Left kidney (tissue), 8 donors: ENCODE measurements at places on chromosomes 16 and 17.

DNA sequence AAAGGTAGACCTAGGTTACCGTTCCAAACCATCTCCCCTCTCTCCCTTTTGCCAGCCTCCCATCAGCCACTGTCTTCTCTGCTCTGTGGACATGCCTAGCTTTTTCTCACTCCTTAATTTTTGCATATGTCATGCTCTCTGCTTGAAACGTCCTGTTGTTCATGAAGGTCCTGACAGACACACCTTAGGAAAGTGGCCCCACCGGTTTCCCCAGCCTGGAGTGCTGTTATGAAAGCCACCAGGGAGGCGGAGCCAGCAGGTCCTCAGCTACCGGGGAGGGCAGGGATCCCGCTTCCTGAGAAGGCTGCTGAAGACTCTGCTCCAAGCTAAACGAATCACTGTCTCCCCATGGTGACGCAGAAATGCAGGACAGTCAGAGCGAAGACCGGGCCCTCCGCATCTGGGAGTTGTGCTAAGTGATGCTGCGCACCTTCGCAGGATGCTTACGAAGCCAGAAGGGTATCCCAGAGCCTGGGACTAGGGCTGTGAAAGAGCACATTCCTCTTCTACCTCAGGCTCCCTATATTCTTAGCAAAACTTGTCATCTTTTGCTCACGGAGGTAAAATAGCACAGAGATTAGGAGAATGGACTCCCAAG, 2.3 kb upstream of the SLC16A11 start:
- no peak for DNase-seq

DNA sequence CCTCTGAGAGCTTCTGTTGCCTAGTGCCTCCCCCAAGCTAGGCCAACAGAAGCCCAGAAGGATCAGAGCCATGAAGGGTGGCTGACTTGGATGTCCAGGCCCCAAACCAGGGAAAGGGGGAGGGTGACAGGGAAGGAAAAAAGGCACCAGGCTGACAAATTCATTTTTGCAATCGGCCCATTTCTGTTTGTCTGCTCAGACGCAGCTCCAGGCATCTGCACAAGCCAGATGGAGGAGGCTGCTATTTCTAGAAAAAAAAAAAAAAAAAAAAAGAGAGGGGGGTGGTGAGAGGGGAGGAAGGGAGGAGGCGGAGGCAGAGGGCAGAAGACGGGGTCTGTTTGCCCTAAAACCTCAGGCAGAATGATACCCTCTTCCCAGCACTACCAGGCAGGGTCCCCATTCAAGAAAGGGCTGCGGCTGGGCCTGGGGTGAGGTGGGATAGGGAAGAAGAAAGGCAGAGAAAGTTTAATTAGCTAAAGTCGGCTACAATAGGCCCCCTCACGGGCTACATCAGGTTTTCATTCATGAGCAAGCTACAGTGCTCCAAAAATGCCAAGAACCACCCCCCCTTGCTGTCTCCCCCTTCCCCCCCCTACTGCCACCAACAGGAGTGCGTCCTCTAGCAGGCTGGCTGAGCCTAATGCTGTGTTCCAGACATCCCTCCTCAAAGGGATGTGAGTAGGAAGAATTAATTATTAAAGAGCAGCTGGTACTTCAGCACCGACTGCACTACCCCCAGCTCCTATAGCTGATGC, 2.4 kb downstream of the HDAC5 start:
- no peak for DNase-seq

DNA sequence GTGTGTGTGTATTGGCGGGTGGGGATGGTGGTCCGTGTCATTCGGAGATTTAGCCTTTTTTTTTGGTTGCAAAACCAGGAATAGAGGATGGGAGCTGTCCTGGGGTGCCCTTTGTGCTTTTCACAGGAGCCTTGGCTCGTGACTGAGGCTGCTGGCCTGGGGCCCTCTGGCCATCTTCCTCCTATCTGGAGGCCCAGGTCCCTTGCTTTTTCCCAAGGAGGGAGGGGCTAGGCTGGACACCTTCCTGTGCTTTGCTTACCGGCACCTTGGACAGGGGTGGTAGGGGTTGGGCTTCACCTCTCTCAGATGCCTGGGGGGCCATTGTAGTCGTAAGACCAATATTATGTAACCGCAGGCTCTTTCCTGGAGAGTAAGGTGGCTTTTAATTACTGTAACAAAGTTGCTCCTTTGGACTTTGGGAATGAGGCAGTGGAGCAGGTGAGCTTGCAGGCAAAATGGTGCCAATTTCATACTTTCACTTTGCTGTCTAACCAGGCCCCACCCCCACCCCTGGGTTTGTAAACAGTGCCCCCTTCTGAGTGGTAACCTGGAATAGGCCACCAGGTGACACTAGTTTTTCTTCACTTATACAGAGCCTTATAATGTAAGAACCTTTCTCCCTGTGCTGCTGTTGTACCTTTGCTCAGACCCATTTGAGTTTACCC, 1.2 kb downstream of the DYNLL2 start:
- no peak for DNase-seq

GRCh38 chr16:10383626-10384025, 2.2 kb upstream of the ATF7IP2 start:
- DNase-seq = no peak

DNA sequence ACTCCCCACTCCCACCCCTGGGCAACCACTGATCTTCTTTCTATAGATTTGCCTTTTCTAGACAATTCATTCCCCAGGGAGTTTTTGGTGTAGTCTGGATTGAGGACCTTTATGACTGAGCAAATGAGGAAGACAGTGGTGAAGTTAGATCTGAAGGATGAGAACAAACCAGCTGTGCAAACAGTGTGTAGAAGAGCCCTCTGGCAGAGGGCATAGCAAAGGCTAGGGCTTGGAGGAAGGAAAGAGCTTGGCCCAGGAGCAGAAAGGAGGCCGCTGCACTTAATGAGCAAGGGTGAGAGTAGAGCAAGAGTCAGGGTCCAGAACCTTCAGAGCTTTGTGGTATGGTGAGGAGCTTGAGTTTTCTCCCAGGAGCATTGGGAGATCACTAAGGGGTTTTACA, 352.7 kb downstream of the CA10 start:
- no peak for DNase-seq

GRCh38 chr16:8768692-8769091, 28.7 kb downstream of the TMEM186 start:
- no peak for DNase-seq

DNA sequence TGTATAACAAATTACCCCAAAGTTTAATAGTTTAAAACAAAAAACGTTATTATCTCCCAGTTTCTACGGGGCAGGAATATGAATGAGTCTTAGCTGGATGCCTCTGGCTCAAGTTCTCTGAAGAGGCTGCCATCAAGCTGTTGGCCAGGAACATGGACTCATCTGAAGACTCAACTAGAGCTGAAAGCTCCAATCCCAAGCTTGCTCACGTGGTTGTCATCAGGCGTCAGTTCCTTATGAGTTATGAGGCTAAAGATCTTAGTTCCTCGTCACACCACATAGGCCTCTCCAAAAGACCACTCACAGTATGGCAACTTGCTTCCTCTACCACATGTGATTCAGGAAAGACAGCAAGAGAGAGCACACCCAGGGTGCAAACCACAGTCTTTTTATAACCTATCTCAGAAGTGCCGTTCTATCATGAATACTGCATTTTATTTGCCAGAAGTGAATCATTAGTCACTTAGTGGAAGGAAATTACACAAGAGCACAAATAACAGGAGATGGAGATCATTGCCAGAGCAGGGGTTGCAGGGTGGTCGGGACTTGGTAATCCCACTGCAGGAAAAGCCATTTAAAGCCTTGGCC, 48.7 kb upstream of the NLK start:
- no peak for DNase-seq

- DNase-seq = no peak
Observed at GRCh38 chr16:81539009-81539758, 94.6 kb downstream of the CMIP start.

GRCh38 chr16:53672461-53672860, 31.2 kb downstream of the RPGRIP1L start:
- no peak for DNase-seq

DNA sequence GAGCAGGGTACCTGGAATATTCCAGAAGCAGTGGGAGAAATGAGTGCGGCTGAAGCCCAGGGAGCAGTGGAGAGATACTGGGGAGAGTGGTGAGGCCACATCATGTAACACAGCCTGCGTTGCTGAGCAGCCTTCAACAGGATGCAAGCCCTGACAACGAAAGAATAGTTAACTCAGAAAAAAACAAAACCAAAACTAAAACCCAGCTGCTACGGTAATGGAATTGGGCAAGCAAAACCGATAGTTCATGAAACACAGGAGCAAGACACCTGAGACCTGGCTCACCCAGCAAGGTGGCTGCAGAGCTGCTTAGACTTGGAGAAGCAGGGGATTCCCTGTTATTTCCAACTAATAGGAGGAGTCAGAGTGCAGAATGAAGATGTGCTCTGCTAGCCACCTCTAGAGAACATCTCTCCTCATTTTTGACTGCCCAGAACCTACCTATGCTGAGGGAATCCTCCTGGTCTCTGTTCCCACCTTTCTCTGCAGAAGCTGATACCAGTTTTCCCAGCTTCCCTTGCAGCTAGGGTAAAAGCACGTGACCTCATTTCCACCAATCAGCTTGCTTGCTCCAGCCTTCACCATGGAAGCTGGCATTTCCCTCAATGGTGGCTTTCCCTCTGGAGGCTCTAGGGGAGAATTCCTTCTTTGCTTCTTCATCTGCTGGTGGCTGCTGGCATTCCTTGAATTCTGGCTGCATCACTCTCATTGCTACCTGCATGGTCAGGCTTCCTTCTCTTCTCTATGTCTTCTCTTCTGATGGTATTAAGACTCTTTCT, 59.4 kb upstream of the XYLT1 start:
- DNase-seq = no peak

DNA sequence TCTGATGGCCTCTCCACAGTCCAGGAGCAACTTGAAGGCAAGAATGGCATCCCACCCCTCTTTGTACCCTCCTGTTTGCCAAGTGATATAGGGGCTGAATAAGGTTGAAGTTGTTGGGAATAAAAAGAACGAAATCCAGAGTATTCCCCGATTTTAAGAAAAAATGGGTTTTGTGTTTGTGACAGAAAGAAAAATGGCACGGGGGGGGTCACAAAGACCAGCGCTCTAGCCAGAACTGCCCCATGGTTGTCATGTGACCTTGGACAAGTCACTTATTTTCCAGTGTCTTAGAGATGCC, 1.7 kb upstream of the HEXIM1 start:
- no peak for DNase-seq

DNA sequence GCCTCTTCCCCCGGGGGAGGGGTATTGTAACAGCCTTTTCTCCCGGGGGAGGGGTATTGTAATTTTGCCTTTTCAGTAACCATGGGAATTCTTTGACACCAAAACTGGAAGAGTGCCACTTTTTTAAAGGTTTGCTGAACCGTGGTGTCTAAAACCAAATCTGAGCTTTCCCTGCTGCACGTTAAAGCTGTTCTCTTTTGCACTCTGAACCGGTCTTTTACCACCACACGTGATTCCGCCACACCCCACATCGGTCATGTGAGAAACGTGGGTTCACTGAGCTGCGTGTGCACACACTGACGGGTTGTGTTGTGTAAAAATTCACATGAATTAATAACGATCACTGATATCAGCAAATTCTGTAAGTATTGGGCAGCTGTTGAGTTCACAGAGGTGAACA, 9.2 kb upstream of the ACSF3 start:
- DNase-seq = no peak

- DNase-seq = no peak
Observed at GRCh38 chr16:8686031-8686621, 11.7 kb downstream of the ABAT start.

- DNase-seq = no peak
Observed at GRCh38 chr16:75246504-75247205, 4.8 kb downstream of the BCAR1 start.

DNA sequence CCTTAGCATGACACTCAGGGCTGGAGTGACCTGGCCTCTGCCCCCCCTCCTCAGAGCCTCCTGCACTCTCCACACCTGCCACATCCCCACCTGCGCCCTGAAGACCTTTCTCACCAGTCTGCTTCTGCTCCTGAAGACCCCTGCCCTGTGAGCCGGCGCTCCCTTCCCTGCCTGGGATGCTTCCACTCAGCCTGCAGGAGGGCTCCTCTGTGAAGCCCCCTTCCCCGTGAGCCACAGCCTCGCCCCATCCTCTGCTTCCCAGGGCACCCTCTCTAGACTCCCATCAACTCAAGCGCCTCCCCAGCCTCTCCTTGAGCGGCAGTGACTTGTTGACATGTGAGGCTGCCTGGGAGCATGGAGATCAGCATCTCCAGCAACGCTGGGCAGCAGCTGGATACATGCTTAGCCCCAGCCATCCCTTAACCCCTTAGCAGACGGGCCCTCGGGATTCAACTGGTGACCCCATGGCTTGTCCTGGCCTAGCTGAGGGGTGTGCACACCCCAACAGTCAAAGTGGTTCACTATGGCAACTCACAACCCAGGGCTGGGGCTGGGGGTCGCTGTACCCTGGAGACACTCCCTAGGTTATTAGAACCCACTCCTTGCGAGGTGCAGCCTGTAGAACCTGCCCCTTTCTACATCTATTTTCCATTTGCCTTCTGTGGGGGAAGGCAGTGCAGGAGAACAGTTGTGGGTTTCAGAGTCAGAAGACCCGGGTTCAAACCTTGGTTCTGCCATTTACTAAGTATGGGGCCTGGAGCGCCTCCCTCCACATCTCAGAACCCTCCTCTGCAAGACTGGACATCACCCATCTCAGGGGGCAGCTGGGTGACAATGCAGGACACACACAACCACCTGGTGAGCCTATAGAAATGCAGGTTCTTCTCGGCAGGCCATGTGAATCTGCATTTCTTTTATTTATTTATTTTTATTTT, 21.5 kb downstream of the TMEM235 start:
- no peak for DNase-seq

DNA sequence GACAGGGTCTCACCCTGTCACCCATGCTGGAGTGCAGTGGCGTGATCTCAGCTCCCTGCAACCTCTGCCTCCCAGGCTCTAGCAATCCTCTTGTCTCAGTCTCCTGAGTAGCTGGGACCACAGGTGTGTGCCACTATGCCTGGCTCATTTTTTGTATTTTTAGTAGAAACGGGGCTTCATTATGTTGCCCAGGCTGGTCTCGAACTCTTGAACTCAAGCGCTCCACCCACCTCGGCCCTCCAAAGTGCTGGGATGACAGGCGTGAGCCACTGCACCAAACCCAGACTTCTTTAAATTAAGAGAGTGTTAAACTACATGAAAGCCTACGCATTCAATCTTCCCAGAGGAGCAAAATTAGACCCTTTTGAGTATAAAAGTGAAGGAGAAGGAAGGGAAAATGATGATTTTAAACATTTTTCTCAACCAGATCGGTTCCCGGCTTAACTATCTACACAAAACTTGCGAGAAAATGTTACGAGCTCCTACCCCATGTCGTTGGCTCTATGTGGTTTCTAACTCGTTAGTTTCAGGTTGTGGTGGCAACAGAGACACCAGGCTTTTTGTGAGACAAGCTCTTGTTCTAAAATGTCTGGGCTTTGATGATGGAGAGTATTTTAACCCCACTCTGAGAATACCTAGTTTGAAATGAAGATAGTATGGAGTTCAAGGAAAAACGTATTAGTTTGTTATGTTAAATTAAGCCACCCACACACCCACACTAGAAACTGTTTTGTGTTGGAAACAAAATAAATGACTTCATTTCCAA, 26.3 kb downstream of the STAT5B start:
- DNase-seq = no peak

GRCh38 chr16:11602321-11602720, 15.6 kb upstream of the LITAF start:
- no peak for DNase-seq
